Vagina (tissue), 2 donors: ENCODE measurements at places on chromosomes 16 and 17.

DNA sequence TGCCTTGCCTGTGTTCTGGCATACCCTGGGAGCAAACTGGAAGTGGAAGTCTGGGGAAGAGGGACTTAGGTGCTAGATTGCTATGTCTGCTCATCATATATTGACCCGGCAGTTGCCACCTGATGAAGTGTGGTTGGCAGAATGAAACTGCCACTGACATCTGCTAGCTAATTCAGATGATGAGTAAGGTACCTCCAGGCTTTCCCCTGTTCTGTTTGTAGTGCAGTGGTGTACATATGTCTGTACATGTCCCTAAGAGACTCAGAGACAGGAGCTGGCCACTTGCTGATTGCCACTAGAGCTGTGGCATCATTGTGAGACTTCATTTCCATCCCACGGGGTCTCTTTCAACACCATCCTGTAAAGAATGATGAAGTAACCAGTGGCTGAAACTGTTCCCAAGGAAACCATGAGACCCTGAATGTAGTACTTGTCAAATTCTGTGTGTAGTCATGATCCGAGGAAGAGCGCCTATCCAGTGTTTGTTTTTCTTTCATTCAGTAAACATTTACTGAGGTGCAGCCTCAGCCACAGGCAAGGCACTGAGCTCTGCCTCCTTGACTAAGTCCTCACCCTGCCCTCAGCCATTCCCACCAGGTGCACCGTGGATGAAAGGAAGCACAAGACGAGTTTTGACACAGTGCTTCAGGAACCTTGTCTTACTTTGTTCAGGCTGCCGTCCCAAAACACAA lies 13.2 kb downstream of the CLUAP1 start:
- no peak for DNase-seq

DNA sequence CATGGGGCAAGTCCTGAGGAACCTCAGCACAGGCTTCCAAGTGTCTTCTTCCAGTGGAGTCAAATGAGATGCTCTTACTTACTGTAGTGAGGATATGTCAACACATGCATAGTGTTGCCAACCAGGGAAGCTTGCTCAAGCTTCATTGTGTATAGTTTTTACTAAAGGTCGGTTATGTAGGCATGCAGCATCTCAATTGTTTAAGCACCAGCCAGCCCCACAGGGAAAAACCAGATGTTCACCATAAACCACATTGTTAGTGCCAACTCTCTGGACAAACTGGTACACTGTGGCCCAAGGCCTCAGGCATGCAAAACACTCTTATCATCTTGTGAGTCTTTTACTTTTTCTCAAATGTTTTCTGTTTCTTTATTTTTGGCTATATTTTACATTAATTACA lies 152.1 kb downstream of the PHKB start:
- DNase-seq, result no peak

DNA sequence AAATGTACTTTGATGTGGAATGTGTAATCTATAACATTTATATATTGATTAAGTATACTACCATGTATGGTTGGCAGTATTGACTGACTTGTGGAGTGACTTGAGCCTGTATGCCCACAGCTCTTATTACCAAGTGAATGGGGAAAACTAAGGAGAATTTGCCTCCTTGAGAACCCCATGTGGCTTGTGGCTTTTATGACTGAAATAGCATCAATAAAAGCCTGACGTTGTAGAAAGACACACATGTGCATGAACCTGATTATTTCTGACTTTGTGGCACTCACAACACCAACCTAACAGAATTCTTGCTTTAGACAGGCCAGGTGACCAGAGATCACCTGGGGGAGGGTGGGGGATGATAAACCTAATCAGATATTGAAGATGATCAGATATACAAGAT lies 2.1 kb upstream of the LRRC75A start:
- DNase-seq, result no peak

GRCh38 chr16:1982013-1982433 lies 754 bp upstream of the NOXO1 start:
- DNase-seq, result no peak

GRCh38 chr17:6494239-6494941 lies 50.1 kb downstream of the PIMREG start:
- DNase-seq, result no peak

DNA sequence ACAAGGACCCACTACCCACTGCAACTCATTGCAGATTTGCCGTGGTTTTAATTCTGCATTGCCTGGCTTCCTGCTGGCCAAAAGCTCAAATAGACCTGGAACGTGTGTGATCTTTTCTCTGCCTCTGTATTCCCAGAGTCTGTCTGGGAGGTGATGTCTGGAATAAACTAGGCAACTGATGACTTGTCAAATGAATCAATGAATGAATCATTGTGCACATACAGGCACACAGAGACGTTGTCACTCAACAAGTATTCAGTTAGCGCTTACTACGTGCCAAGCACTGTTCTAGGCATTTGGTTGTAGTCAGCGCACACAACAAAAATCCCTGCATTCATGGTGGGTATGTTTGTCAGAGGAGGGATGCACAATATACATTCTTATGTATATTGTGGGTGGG lies 8.9 kb downstream of the TMEM132E start:
- DNase-seq, result no peak

DNA sequence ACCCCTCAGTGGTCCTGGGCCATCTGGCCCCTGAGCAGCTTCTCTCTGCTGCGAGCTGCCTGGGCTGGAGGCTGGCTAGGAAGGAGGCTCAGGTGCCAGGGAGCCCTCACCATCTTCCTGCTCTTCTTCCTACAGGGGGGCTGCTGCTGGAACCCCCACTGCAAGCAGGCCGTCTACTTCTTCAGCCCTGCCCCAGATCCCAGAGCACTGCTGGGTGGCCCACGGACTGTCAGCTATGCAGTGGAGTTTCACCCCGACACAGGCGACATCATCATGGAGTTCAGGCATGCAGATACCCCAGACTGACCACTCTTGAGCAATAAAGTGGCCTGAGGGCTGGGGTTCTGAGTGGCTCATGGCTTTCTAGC lies 46.1 kb downstream of the PRMT7 start:
- no peak for DNase-seq

DNA sequence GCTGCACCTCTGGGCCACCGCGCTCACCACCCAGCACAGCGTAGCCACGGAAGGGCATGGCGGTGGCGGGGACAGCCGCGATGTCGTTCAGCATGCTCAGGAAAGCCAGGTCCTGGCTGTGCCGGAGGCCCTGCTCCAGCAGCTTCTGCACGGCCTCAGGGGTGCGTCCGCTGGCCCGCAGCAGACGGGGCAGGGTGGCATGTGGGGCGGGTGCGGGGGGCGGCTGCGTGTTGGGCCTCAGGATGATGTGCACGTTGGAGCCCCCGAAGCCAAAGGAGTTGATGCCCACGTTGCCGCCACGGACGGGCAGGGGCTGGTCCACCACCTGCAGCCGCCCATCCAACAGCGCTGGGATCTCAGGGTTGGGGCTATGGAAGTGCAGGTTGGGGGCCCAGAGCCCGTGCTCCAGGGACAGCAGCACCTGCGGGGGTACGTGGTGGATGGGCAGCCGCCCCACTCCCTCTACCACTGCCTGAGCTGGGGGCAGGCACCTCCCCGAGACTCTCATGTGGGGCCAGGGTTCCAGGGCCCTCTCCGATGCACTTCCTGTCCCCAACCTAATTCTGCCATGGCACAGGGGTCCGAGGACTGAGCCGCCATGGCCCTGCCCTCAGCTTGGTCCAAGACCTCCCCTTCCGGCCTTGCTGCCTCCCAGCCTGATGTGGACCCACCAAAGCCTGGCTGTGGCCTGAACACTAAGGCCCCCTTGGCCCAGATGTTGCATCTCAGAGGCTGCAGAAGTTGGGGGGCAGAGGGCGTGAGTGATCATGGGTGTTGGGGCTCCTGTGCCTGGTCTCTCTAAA lies 6.6 kb downstream of the FASN start:
- DNase-seq, result no peak

DNA sequence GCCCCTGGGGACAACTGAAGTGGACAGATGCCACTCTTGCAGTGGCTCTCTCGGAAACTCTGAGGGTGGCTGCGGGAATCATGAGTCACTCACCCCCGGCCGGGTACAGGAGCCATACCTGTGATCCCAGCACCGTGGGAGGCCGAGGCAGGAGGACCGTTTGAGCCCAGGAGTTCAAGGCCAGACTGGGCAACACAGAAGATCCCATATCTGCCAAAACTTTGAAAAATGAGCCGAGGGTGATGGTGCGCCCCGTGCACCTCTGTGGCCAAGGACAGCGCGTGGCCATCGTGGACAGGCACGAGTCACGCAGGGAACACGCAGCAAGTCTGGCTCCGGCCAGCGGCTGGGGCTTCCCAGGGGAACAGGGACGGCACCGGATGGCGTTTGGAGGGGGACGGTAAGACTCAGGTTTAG lies 41.3 kb upstream of the ZC3H18 start:
- DNase-seq, result no peak

DNA sequence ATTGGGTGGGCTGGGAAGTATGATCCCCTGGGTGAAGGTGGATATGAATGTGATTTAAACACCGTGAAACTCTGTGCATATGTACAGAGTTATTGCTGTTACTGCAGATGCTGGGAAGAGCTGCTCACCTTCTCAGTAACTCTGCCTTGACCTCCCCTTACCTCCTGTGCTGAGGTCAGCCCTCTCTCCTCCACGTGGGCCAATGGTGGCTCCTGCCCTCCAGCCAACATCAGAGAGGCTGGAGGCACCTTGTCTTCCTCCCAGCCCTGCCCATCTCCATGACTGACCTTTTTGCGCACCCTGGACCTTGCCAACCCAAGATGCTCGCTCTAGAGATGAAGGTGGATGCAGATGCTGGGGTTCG lies 387 bp upstream of the ASB16 start:
- DNase-seq, result no peak

DNA sequence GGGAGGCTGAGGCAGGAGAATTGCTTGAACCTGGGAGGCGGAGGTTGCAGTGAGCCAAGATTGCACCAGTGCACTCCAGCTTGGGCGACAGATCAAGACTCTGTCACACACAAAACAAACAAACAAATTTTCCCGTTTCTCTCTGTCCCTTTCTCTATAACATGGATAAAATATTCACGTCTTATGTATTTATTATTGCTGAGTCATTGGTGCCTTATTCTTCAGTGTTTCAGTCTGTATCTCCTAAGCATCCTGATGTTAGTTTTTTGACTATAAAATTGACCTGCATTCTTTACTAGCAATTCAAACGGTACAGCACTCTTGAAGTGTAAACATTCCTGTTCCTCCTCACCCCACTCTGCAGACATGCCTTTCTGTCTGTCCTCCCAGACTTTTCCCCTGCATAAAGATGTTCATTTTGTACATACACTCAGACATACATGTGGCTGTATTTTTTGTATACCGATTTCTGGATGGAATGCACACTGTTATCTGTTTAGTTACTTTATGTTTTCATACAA lies 16.4 kb downstream of the DHODH start:
- DNase-seq, result no peak

DNA sequence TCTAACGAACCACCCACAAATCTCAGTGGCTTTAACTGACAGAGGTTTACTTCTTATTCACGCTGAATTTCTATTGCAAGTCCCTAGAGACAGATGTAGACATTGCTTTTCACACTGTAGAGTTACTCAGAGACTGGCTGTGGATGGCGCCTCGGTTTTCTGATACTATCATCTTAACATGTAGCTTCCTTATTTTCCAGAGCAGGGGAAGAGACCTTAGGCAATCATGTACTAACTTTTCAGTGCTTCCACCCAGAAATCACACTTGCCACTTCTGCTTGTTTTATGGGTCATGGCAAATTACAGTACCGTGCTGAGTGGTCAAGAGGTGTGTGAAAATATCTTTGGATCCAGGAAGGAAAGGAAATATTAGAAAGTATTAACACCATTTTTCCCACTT lies 65.4 kb downstream of the MAF start:
- DNase-seq, result no peak

DNA sequence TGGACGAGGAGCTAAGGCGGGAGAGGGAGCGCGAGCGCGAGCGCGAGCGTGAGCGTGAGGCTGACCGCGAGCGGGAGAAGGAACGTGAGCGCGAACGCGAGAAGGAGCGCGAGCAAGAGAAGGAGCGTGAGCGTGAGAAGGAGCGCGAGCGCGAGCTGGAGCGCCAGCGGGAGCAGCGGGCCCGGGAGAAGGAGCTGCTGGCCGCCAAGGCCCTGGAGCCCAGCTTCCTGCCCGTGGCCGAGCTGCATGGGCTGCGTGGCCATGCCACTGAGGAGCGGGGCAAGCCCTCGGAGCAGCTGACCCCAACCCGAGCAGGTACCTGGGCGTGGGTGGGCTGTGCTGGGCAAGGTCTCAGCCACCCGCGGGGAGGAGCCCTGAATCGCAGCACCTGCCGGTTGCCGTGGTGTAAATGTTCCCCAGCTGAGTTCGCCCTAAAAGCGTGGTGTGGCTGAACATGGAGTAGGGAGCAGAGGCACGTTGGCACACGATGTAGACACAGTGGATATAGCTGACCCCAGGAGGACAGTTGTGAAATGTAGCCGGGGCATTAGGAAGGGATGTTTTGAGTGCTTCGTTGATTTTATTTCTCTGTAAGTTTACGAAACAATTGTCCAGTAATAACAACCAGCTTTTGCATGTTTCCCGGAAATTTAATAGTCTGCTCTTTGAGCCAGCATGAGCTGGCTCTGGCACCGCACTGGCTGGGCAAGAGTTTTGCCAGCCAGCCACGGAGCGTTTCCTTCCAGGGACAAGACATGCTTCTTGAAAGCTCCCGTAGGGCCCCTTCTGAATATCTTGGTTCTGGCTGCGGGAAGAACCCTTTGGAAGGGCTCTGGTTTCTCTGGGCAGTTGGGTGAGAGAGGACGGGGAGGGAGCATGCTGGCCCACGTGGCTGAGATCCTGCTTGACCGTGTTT lies 32.1 kb downstream of the GINS2 start:
- DNase-seq, result no peak

- DNase-seq, result no peak
Measured at GRCh38 chr17:13024526-13025257, 6.9 kb upstream of the ELAC2 start.

GRCh38 chr17:75406222-75406615 lies 741 bp upstream of the GRB2 start:
- no peak for DNase-seq

- DNase-seq, result no peak
Measured at GRCh38 chr17:57071991-57072944, 12.8 kb upstream of the AKAP1 start.

DNA sequence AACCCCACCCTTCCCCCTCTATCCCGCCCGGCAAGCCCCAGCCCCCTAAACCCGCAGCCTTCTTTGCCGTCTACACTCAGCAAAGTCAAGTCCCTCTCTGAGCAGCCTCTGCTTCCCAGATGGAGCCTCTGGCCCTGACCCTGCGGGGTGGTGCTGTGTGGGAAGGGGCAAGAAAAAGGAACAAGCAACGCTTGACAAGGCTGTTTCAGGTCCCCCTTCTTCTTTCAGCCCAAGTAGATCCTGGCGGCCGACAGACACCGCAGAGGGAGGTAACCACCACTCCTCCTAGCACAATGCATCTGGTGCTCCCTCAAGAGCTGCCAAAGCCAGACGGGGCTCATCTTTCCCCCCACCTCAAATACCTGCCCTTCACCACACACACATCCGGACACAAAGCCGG lies 178.3 kb downstream of the ENGASE start:
- DNase-seq, result no peak

GRCh38 chr17:53607475-53607874 lies 215.3 kb upstream of the KIF2B start:
- no peak for DNase-seq
